ENCODE measurements at places on chromosomes 12 and 14.

- no peak for DNase-seq
Measured at GRCh38 chr12:49872381-49872780, 29.5 kb upstream of the BCDIN3D start.

DNA sequence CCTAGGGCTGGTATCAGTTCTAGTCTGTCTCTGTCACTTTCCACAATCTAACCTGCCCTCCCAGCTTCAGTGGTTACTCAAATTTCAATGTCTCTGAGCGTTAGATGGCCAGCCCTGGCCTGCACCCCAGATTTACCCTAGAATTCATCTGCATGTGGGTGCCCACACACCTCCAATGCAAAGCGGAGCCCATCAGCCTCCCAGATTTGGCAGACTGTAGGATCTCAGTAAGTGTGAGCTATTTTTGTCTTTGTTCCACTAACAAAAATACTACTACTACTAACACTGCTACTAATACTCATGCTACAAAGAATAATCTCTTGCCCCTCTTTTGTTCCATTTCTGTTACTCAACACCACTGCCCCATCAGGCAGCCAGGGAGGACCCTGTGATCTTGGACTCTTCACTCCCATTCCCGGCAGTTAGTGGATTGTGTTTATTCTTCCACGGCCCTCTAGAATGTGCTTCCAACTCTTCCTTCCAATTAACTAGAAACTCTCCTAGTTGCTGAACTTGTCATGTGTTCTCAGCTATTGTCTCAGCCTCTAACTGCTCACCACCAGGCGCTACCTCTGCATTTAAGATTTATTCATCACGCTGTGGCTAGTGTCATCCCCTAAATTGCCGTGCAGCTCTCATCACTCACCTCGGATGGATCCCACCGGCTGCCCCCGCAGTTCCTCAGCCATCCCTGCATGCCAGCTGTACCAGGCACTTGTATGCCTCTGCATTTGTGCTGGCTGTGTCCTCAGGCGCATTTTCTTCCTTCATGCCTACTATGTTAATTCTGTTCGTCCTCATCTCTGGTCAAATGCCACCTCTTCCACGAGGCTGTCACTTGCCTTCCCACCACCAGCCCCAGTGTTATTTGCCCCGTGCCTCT lies 150.6 kb upstream of the HIF1A start:
- no peak for DNase-seq

- DNase-seq: no peak
Measured at GRCh38 chr14:73365727-73366126, 92.6 kb downstream of the NUMB start.

DNA sequence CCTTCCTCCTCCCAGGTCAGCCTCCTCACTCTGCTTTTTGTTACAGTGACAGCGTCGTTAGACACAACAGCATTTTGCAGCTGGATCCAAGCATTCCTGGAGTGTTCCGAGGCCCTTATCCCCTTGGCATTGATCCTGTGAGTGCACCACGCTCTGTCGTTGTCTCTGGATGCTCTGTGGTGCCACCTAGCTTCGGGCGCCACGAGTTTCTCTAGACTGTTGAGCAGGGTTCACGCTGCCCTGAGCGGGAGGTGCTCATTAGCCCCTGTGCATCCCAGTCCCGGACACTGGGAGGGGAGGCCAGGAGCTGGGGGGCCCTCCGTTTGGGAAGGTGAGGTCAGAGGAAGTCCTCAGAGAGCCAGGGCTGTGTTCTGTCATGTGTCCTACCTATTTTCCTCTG lies 17.3 kb upstream of the DNAH10 start:
- no peak for DNase-seq

- DNase-seq: no peak
Measured at GRCh38 chr14:72651714-72652113, 242.2 kb downstream of the DPF3 start.

DNA sequence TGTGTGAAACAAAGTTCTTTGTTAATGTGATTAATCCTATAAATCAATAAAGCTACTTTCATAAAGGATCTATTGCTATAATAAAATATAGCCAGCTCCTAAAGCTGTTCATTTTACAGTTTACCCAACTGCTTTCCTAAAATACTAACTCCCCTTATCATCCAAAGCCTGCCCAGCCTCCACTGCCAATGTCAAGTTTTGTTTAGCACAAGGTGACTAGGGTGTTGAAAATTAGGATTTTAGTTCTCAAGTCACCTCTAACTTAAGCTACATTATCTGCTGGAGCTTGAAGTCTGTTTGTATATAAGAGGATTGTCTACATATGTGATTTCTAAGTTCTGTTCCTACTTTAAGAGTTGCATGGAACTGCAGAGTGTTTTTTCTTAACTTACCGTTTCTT lies 86.3 kb downstream of the CCER1 start:
- DNase-seq: no peak

- DNase-seq: no peak
Measured at GRCh38 chr12:51792417-51792816, 56.1 kb downstream of the FIGNL2 start.

DNA sequence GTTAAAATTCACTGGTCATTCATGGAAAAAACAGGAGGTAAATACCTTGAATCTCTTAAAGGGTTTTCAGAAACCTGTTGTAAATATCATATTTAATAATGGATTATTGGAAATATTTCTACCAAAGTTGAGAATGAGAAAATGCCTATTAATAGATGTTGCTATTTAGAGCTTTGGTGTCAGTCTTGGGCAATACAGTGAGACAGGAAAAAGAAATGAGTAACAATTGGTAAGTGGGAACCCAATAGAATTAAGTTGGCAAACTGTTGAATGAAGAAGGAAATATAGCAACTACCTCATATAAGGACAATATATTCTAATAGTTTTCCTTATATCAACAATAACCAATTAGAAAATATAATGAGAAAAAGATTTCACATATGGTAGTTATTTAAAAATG lies 78.0 kb downstream of the ATF7IP start:
- no peak for DNase-seq

- no peak for DNase-seq
Measured at GRCh38 chr12:119113496-119113986, 65.2 kb upstream of the HSPB8 start.

GRCh38 chr12:29270446-29270845 lies 110.5 kb downstream of the ERGIC2 start:
- DNase-seq: no peak

DNA sequence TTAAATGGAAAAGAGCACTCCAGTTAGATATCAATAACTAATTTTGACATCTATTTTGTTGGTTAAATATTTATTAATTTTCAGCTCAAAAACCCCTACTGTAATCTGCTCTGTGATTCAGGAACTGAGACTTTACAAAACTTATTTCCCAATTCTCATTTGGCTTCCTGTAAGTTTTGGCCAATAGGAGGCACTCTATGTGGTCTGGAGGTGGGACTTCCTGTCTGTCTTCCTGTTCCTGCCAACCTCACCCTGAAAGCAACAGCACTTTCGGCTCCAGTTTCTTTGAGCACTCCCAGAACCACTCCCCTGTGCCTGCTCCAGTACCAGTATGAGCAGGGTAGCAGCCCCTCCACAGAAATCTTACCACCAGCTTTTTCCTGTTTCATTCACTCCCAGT lies 1027.0 kb downstream of the VRK1 start:
- no peak for DNase-seq

GRCh38 chr12:52183544-52183910 lies 8.3 kb downstream of the KRT80 start:
- no peak for DNase-seq

DNA sequence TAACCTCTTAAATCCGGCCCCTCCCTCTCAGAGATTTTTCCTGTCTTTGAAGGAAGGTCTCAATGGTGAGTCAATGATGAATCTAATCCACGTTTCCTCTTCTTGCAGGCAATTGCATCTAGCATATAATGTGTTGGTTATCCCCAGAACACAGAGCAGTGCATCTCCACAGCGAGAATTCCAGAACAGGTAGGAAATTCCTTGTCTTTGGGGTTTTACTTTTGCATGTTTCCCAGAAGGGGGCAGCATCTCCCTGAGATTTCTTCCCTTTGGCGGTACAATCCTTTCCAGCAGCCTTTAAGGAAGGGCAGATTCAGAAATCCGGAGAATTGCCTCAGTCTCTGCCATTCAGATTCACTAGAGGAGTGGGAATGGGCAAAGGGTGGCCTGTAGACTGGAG lies 128.0 kb downstream of the KCNA5 start:
- DNase-seq: peak; percentile 12

DNA sequence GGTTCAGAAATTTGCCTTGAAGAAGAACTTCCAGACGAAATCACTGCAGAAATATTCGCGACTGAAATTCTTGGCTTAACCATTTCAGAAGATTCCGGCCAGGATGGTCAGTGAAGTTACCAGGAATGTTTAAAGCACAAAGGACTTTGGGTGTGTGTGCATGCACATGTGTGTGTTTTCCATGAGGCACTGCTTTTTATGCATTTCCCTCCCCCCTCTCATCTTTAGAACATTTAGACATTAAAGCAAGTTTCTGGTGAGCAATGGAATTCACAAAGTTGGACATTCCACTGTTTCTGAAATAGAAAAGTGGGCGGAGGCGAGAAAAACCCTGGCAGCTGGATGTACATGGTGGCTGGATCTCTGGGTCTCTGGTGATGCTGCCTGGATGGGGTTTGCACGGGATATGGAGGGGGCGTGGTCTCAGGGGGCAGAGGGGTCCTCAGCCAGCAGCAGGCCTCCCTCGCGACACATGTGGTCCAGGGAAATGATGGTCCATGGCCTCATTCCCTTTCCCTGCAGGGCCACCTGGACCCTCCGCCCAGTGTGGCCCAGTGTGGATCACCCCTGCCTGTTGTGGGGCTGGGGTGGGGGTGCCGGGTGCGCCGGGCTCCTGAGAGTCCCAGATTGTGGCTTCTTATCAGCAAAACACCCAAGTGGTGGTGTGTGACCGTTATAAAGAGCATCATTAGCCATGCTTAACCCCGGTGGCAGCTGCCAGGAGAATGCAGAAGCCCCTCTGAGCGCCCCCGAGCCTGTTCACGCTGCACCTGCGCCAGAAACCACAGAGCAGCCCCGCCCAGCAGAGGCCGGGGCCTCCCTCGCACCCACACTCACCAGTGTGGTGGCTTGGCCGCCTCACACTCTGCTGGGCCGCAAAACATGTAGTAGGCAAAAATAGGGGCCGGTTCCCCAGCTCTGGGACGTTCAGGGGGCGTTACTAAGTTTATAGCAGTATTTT lies 17.8 kb upstream of the BCL7A start:
- no peak for DNase-seq

GRCh38 chr14:75605916-75606315 lies 27.5 kb downstream of the FLVCR2 start:
- DNase-seq: no peak

GRCh38 chr12:132146772-132147422 lies 2.6 kb downstream of the NOC4L start:
- no peak for DNase-seq

- DNase-seq: peak; percentile 50
Measured at GRCh38 chr12:119115296-119115905, 63.3 kb upstream of the HSPB8 start.

GRCh38 chr14:54782751-54783659 lies 119.6 kb downstream of the GCH1 start:
- peak; percentile 67 for DNase-seq

DNA sequence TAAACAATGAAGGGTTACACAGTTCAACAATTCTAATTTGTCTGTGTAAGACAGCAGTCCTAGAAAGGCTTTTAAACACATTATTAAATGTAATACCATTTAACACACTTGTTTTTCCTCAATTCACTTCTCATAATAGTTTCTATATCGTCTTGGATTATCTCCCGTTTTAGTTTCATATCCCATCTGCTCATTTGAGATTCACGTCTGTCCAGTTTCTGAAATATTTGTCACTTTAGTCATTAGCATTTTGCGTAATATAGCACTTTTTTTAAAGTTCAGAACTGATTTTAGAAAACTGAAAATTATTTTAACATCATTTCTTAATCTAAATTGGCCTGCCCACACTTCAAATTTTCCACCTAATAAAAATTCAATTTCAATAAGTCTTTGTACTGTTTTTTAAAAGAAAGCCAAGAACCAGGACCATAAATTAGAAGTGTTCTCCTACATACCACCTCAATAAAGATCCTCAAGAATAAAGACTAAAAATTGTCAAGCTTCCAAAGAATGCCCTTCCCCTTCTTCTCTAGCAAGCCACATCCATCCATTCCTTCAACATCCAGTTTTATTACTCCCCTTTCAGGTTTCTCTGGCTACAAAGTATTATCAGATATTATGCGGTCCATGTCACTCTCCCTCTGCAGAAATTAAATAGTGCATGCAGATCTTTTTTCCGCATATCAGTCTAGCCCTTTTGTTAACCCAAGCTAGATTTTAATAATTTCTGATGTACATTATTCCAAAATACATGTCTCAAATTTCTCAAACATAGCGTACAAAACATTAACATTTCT lies 11.9 kb downstream of the MED13L start:
- no peak for DNase-seq

DNA sequence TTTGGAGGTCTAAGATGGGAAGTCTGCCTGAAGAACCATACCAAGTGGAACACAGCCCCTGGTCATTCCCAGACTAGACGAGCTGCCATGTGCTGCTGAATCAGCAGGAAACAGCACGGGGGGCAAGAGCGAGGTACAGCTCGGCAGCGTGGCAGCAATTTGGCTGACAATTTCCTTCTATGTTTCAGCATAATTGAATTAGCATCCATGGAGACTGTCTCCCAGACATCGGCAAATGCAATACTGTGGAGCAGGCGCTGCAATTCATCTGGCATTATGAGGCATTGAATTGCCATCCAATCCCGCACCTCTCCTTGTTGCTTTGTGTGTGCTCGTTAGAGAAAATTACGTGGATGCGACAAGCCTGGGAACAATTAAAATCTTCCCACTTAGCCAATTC lies 46.0 kb upstream of the CCDC60 start:
- DNase-seq: no peak

GRCh38 chr12:2267703-2268470 lies 215.1 kb downstream of the CACNA1C start:
- peak; percentile 17 for DNase-seq

DNA sequence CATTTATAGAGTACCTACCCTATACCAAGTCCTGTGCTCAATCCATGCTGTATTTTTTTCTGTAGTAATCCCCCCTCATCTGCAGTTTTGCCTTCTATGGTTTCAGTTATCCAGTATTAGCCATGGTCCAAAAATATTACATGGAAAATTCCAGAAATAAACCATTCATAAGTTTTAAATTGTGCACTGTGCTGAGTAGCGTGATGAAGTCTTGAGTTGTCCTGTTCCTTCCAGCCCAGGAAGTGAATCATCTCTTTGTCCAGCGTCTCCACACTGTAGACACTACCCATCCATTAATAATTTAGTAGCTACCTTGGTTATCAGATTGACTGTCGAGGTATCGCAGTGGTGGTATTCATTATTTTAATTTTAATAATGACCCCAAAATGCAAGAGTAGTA lies 54.2 kb downstream of the SUDS3 start:
- DNase-seq: no peak

All from NCI-H1694 treated with DMSO at 0.1 percent for 48 hours (cell line).